ENCODE measurements at places on chromosomes 5 and 9.

DNA sequence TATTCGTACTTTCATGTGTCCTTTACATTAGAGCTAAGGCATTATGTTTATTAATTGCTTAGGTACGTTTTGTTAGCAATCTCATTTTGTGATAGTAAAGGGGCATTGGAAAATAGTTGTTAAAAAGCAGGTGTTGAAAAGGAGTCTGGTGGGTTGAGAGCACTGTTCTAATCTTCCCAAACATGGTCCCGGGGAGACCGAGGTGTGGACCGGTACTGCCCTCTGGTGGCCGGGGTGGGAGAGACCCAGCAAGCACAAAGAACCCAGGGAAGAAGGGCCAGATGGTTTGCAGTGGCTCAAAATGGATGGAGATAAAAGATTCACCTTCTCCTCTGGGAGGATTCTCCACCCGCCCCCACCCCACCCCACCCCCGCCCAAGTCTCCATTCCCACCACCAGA is 26.1 kb downstream of the IDNK start:
- peak; percentile 76 for DNase-seq

- DNase-seq: no peak
Observed at GRCh38 chr9:135348788-135349150, 130.8 kb upstream of the PPP1R26 start.

DNA sequence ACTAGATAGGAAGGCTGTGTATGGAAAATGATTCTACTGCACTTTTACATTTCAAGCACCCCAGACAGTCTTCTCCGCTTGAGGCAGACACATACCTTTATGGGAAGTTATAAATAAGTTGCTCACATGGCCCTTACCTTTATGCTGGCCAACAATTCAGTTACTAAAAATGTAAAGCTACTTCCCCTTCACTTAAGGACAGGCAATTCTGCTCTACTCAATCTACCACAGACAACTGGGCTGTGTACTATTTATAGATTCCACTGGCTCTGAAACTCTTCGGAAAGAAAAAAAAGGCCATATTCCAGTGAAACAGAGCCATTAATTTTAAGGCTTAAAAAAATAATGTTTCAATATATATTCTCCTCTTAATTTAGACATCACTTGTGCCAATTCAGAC is 59.4 kb downstream of the ELAVL2 start:
- DNase-seq: no peak

DNA sequence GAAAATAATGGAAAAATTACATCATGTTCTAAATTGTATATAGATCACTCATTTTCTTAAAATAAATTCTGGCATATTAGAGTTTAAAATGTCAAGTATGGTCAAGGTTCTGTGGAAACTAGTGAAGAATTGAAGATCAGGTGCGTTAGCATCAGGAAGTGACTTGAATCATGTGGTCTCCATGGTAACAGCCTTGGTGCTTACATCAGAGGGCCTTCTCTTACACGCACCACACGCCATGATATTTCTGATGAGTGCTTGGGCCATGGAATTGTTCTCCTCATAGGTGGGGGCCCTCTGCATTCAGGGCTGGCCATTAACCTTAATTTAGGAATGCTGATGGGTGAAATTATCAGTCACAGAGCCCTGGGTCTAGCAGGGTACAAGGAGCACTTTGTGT is 288.1 kb upstream of the EFNA5 start:
- DNase-seq: no peak

DNA sequence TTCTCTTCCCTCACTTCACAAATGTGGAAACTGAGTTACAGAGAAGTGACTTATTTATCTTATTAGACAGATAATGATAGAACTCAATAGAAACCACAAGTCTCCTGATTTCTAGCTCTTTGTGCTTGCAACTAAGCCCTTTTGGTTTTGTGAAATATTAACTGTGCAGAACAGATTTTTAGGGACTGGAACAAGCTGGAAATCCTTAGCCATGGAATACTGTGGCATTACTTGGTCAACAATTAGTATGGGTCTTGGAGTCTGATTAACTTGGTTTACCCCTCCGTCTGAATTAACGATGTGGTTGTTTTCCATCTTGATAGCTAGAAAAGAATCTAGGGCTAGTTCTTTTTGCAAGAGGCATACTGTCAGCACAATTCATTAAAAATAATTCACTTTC is 584 bp upstream of the KLF9 start:
- DNase-seq: no peak

- DNase-seq: no peak
Observed at GRCh38 chr5:9790276-9790675, 160.1 kb upstream of the TAS2R1 start.

GRCh38 chr9:3447788-3448187 is 78.0 kb downstream of the RFX3 start:
- no peak for DNase-seq

GRCh38 chr9:115034801-115035200 is 83.2 kb downstream of the TNC start:
- DNase-seq: no peak

DNA sequence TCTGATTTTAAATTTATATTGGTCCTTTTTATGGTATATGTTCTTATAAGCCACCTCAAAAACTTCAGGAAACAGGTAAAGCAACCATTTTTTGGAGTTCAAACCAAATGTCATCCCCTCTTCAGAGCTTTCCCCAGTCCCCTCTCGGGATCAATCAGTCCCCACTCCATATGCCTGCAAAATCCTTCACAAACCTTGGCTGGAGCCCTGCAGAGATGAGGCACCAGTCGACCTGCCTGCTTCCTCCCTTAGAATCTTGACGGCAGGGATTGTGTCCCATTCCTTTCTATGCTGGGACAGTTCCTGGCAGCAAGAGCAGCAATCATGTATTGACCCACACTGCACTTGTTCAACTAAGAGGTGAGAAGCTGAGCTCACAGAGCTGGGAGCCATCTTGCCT is 22.6 kb downstream of the B4GALT1 start:
- no peak for DNase-seq

DNA sequence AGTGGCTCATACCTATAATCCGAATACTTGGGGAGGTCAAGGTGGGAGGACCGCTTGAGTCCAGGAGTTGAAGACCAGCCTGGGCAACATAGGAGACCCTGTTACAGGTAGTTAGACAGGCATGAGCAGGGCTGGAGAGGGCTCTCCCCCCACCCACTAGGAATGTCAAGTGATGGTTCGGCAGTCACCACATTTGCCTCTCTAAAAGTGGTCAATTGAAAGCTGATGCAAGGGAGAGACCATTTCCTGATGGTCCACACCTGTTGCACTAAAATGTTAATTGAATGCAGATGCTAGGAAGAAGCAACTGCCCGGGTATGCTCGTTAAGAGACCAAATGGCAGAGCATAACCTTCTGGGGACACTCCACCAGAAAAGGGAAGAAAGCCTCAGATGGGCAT is 82.7 kb downstream of the SFXN1 start:
- DNase-seq: no peak

- no peak for DNase-seq
Observed at GRCh38 chr5:7941692-7942091, 72.7 kb downstream of the MTRR start.

DNA sequence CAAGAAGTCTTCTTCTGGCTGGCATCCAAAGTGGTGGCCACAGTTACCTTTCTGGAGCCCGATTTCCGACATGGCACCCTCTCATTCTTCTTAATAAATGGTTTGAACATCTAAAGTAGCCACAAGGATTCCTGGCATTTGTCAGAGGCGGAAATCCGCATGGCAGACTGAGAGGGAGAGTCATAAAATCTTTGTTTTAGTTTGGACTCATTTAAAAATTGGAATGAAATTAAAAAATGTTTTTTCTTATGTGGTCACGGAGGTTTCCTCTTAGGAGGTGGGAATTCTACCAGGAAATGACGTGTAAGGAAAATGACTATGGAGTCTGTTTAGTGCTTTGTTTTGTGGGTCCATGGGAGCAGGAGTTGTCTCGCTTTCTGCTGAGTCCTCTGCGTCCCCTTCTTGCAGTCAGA is 133.0 kb upstream of the PTCH1 start:
- DNase-seq: no peak

GRCh38 chr5:179060116-179061008 is at the start of gene ZNF354C:
TSS of gene ZNF354C (plus strand) at chr5:179060373. CDS start at chr5:179062069, 1,696 bp downstream.
- peak; percentile 88 for DNase-seq

DNA sequence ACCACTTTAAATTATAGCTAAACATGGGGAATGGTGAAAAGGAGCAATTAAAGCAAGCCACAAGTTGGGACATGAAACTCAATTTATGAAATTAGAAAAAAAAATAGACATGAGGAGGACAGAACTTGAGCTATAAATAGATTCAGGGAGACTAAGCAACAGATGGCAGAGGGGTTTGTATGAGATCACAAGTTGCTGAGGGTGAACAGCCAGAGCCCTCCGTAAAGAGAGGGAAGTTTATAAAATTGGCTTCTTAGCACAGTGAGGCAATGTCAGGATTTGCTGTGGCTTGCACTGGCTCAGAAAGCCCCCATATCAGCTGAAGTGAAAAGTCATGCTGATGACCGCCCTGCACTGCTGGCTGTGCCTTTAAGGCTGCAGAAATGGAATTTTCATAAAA is 443.4 kb upstream of the CD180 start:
- no peak for DNase-seq

- no peak for DNase-seq
Observed at GRCh38 chr9:89411759-89412158, 86.2 kb downstream of the SEMA4D start.

- DNase-seq: no peak
Observed at GRCh38 chr5:63613442-63613841, 348.8 kb downstream of the HTR1A start.

GRCh38 chr5:110973510-110973909 is 98.0 kb upstream of the TSLP start:
- no peak for DNase-seq

DNA sequence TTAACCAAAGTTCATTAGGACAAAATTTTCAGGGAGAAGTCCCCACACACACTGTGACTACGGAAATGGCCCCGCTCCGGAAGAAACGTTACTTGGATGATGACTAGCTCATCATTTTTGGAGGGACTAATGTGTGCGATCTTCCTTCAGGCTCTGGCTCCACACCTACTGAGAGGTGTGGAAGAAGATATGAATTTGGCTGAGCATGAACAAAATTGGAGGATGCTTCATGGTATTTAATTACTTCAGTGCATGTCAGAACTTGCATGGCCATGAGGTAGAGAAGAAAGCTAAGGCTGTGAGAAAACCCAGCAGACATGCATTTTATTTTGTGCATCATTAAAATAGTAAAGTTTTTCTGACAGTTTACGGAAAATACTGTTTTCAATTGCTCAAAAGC is 202.1 kb upstream of the TLE4 start:
- no peak for DNase-seq

DNA sequence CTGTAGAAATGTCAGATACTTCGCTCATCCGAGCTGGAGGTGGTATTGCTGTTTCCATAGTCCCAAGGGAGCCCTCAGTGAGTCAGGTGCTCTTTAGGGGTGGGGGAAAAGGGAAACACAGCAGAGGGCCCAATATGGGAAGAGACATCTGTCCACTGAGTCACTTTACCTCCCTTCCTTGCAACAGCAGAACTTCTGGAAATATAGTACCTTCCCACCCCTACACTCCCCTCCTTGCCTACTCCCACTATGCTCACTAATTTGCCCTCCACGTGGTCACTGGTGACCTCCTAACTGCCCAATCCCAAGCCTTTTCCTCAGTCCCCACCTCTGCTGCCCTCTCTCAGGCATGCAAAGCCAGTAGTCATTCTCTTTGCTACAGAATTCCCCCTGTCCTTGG is 1.9 kb downstream of the HK3 start:
- DNase-seq: no peak

DNA sequence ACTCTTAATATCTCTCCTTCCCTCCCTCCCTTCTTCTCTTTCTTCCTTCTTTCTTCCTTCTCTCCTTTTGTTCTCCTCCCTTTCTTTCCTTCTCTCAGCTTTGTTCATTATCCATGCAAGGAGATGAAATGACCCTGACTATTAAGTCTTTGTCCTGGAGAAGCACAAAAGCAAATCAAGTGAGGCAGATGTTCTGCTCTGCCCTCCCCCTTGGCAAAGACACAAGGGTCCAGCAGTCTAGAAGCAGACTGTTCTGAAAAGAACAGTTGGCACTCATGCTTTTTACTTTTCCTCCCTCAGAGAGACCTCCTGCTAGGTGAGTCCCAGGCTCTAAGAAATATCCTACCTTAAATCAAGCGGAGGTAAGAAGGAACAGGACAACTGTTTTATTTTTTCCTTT is 1067.6 kb upstream of the DMAC1 start:
- DNase-seq: no peak

All from right lobe of liver (tissue), 6 donors.